ENCODE measurements at places on chromosomes 5 and 9.

- no peak for DNase-seq
Observed at GRCh38 chr5:115386657-115387056, 90.2 kb upstream of the CCDC112 start.

GRCh38 chr5:40984884-40985283 is 75.6 kb downstream of the C7 start:
- DNase-seq = no peak

DNA sequence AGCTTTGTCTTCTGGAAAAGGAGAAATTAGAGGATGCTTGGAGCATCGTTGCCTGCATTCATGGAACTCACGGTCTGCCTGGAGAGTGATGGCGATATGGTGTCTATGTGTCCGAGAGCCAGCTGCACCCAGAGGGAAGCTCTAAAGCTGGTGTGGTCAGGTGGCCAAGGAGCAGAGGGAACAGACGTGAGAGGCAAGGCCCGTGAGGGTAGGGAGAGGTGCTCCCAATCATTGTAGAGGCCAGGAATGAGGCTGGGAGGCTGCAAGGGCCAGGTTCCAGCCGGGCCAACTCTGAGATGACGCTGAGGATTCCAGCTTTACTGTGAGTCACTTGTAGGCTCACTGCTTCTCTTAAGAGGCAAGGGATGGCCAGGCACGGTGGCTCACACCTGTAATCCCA is 7.6 kb downstream of the FGD3 start:
- no peak for DNase-seq

- DNase-seq = no peak
Observed at GRCh38 chr9:124353166-124353768, 62.0 kb downstream of the PSMB7 start.

DNA sequence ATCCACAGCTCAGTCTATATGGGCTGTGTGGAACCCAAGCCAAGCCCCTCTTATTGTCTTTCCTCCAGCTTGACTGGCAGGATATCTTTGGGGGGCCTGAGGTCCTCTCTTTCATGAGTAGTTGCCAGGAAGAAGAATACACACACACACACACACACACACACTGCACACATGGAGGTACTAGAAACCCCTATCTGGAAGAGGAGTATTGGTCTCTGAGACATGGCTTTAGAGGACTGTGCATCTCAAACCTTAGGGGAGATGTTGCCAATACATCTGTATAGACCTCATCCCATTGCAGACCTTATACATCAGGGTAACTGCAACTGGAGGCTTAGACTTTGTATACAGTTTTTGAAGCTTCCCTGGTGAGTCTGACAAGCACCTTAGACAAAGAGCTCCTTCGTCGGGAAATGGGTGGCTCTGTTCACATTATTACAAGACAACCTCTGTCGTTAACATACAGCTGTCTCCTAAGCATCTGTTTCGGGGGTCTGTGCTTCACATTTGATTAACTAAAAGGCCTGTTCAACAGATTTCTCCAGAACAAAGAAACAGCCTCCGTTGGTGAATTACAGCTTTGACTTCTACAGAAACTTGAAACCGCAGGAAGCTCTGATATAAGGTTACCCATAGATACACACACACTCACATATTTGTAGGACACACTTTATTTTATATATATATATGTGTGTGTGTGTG is 5.5 kb upstream of the ENTREP1 start:
- DNase-seq = no peak

GRCh38 chr5:136230176-136230575 is 37.2 kb upstream of the SMIM32 start:
- DNase-seq = no peak

Data from stimulated activated CD8-positive, alpha-beta memory T cell treated with anti-CD3 and anti-CD28 coated beads, Interleukin-2, amount 100 ng/mL, for 1 hour (primary cell).